WERI-Rb-1 (cell line): ENCODE measurements at places on chromosomes 11 and 22.

DNA sequence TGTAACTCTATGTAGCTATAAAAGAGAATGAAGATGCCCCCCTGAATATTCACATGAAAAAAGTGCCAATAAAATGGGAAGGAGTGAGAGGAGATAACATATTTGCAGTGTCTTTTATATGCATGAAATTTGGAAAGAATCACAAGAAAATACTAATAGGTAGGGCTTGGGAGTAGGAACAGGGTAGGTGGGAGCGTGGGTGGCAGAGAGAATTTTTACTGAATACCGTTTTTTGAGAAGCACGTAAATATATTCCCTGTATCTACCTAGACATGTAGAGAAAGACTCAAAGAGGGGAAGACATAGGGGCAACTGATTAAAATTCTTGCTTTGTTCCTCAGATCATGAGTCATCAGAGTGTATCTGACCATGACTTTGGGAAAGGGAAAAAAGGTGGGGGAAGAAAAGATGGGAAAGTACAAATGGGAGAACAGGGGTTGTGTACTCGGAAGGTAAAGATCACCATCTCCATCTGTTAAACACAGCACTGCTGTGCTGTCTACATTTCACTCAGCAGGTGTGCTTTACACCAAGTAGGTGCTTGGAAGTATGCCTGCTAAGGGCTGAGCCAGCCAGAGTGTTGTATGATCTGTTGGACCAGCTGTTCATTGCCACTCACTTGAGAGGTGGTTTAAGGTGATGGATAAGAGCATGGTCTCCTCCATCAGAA lies 16.0 kb downstream of the PRR5L start:
- DNase-seq: peak; percentile 37

DNA sequence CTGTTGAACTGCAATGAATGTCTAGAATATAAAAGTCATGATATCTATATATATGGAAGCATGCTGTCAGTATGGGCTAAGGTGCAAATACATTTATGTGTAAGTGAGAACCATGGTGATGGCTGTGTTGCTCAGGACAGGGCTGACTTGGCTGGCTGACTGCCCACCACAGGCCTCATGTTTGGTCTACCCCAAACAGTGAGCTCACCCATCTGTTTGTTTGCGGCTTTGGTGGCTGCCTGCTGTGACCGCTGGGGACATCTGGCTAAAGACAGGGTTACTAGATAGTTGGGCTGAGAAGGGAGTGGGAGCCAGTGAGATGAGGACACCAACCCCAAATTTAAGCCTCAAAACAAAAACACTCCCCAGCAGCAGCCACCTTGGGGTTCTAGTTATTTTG lies 6.3 kb downstream of the CD44 start:
- DNase-seq: no peak

GRCh38 chr11:117720061-117720511 lies 76.9 kb downstream of the DSCAML1 start:
- DNase-seq: no peak

GRCh38 chr11:133952199-133953190 lies 4.3 kb downstream of the IGSF9B start:
- DNase-seq: no peak

GRCh38 chr11:64222651-64223000 lies 3.4 kb downstream of the TRPT1 start:
- no peak for DNase-seq

DNA sequence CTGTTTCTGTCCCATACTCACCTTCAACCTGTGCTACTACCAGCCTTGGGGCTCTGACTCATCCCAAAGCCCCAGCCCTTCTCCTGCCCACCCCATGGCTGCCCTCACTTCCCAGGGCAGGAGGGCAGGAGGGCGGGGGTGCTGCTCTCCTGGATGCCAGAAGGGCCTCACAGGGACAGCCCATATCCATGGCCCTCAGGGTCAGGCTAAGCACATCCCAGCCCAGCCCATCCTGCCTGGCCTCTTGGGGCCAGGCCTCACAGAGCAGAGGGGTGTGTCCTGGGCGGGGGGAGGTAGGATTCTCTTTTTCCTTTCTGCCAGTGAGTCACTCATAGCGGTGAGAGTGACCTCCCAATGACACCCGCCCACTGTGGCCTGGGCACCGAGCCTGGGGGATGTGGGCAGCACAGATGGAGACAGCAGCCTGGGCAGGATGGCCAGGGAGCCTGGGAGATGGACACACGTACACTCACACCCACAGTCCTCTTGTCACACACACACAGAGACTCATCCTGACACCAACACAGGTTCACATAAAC lies 2.4 kb downstream of the LTBP3 start:
- no peak for DNase-seq

- peak; percentile 41 for DNase-seq
Observed at GRCh38 chr11:125111001-125111342, 454 bp downstream of the TMEM218 start.

DNA sequence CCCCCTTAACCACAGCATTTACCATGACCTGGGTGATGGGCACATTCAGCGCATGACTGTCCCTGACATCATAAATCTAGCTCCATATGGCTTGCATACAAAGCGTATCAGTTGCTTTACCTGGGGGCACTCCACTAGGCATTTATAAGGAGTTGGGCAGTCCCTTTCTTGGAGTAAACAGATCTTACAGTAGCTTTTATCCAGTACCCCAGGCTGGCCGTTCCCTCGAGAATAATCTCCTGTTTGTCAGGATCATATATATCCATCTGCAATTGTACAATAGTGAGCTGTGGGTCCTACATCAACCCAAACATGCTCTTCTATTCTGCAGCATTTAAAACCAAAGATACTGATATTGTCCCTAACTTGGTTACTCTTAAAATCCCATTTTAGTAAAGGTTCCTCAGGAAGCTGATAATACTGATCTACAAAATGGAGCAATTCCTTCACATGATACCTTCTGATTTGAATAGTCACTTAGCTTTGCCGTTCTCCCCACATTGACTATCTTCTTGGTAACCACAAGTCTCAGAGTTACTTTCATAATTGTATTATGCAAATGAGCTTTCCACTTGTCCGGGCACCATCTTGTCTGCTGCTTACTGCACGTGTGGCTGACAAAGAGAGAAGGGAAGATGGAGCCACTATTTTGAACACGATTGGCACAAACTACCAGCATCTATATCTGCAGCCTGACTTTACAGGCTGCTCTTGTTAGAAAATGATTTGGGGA lies 205.0 kb downstream of the CWF19L2 start:
- no peak for DNase-seq

DNA sequence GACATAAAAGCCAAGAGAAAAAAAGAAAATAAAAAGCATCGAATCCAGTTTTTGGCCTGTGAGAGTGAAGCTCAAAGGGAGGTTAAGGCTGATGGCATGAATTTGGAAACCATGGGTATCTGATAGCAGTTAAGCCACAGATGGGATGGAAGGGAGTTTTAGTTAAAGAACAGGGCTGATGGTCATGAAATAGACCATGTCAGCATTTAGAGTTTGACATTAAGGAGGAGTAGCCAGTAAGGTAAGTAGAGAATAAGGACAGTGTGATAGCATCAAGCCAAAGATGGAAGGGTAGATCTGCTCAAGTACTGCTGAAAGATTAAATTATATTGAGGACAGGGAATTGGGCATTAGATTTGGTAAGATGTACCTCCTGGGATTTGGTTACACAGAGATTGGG lies 826.5 kb downstream of the NTM start:
- DNase-seq: no peak

DNA sequence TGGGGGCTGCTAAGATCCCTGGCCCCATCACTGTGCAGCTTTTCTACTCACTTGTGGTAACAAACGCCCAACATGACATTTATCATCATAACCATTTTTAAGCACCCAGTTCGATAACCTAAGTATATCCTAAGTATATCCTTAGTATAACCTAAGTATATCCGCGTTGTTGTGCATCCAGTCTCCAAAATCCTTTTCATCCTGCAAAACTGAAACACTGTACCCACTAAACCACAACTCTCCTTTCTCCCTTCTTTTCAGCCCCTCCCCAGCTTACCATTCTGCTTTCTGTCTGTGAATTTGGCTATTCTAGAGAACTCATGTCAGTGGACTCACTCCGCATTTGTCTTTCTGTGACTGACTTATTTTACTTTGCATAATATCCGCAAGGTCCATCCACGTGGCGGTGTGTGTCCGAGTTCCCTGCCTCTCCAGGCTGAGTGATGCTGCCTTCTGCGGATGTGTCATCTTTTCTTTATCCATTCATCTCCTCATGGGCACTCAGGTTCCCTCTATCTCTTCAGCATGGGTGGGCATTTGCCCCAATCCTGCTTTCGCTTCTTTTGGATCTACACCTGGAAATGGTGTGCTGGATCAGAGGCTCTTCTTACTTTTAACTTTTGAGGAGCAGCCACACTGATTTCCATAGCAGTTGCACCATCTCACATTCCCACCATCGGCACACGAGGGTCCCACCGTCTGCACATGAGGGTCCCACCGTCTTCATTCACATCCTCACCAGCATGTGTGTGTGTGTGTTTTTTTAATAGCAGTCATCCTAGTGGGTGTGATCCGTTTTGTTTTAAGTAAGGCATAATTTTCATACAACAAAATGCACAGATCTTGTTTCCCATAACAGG lies 82.4 kb upstream of the CLDN5 start:
- no peak for DNase-seq

- DNase-seq: no peak
Observed at GRCh38 chr11:2104524-2105440, 34.4 kb downstream of the IGF2 start.

- DNase-seq: peak; percentile 85
Observed at GRCh38 chr11:3091846-3092602, 34.8 kb upstream of the CARS1 start.

- DNase-seq: no peak
Observed at GRCh38 chr11:110251836-110252235, 44.6 kb downstream of the RDX start.

GRCh38 chr11:69310934-69311766 lies 17.2 kb downstream of the MYEOV start:
- no peak for DNase-seq

- DNase-seq: no peak
Observed at GRCh38 chr11:134760299-134760698, 348.3 kb upstream of the B3GAT1 start.

- DNase-seq: no peak
Observed at GRCh38 chr11:43833657-43834073, 47.0 kb upstream of the ALKBH3 start.

- no peak for DNase-seq
Observed at GRCh38 chr22:47805394-47805935, 1043.0 kb downstream of the TBC1D22A start.

GRCh38 chr11:35102267-35102666 lies 36.7 kb upstream of the CD44 start:
- DNase-seq: no peak
